ENCODE measurements at places on chromosomes 4 and X.

- no peak for DNase-seq
Measured at GRCh38 chr4:186298031-186298647, 32.1 kb downstream of the F11 start.

- no peak for DNase-seq
Measured at GRCh38 chr4:77465271-77465670, 140.3 kb upstream of the CXCL13 start.

DNA sequence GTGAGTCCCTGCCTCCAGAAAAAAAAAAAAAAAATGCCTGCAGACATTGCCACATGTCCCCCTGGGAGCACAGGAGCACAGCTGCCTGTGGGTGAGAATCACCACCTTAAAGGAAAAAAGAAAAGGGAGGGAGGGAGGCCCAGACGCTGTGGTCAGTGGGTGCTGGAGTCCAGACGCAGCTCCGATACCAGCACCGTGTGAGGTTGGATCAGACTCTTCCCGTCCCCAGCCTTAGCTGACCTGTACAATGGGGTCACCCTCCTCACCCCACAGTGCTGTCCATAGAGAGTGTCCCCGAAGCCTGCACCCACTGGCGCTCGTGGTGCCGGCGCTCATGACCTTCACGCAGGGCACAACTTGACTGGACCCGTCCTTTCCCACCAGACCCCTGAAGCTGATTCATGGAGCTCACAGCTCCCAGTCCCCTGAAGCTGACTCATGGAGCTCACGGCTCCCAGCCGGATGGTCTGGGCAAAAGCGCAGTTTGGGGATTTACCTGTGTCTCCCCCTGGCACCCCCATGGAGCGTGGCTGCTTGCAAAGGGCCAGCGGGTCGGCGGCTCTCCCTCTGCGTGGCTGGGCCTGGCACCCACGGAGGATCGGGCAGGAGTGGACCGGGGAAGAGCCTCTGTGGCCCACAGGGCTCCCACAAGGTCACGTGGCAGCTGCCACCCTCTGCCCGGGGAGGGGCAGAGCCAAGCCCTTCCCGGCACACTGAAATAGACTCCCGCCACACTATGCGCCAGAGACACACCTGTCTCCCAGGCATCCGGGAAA lies 31.4 kb downstream of the ABLIM2 start:
- no peak for DNase-seq

DNA sequence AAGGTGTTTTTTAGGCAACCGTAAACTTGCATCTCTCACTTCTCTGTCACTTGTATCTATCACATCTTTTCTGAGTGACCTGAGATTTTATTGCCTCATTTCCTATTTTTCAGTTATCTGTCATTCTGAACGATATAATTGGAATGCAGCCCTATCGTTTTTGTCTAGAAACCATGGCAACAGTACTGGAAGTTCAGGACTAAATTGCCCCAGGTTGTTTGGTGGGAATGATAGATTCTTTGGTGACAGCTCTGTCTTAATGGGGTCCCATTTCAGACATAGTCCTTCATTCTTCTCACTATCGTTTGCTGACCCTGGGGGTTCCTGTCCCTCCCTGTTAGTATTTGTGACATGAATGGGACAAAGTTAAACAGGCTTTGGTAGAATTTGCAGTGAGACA lies 267.7 kb upstream of the GALNT7 start:
- DNase-seq = no peak

DNA sequence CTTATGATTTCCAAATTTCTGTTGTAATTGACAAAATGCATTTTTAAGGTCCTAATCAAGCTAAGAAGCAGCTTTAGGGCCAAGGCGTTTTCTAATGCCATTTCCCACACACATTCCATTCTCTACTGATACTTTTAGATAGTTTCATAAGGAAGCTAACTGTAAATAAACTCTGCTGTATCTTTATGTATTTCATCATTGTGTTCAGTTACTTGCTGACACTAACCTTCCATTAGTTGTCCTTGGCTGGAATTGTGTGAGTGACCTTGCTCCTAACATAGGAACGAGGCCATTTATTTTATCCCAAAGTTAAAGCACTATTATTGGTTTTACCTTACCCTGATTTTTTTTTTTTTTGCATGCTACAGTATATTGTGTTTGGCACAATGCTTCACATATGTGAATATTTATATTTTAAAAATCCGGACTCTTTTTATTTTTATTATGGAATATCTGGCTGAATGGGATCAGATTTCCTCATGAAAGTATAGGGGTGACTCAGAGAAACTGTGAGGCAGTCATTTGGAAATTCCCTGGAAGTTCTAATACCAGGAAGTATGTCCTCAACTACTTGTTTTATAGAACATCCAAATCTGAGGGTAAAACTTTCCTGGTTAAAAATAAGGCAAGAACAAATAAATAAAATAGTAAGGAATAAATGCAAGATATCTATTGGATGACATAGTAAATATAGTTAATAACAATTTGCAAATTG lies 62.7 kb upstream of the SORBS2 start:
- no peak for DNase-seq

- DNase-seq = no peak
Measured at GRCh38 chrX:10892621-10893225, 218.4 kb upstream of the HCCS start.

- no peak for DNase-seq
Measured at GRCh38 chr4:184248216-184248615, 30.5 kb upstream of the ENPP6 start.

- DNase-seq = no peak
Measured at GRCh38 chrX:8179656-8180055, 8.6 kb upstream of the VCX2 start.

- DNase-seq = no peak
Measured at GRCh38 chr4:82790060-82790660, 8.4 kb downstream of the SCD5 start.

- DNase-seq = no peak
Measured at GRCh38 chr4:10188400-10189004, 71.9 kb upstream of the WDR1 start.

DNA sequence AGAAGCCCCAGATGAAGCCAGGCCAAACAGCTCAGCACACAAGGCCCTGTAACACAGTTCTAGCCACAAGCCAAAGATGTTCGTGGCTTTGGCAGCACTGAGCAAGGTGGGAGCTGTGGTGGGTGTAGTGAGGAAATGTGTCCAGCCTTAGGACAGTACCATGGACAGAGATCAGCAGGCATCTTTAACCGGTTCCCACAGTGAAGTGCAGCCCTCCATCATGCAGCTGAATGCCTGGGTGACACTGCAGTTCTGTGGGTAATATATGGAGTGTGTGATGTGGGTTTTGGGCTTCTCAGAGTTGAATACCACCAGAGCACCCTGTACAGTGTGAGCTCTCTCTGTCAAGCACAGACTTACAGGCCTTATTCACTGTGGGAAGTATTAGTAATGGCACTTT lies 6.0 kb upstream of the NEXMIF start:
- no peak for DNase-seq

DNA sequence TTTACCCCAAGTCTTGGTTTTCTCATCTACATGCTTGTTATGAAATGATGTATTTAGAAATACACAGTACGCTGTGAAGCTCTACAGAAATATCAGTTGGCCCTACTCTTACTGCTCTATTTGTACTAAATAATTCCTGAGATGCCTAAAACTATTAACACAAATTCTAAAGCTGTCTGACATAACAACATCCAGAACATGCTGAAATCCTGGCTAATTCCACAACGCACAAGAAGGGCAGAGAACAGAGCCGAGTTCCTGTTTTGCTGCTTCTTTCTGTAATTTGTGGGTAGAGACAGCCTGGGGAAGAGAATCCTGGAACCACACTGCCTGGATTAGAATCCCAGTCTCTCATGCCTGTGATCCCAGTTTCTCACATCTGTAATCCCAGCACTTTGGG lies 59.0 kb downstream of the ZNF827 start:
- no peak for DNase-seq

GRCh38 chr4:63965875-63966274 lies 443.4 kb downstream of the TECRL start:
- no peak for DNase-seq

DNA sequence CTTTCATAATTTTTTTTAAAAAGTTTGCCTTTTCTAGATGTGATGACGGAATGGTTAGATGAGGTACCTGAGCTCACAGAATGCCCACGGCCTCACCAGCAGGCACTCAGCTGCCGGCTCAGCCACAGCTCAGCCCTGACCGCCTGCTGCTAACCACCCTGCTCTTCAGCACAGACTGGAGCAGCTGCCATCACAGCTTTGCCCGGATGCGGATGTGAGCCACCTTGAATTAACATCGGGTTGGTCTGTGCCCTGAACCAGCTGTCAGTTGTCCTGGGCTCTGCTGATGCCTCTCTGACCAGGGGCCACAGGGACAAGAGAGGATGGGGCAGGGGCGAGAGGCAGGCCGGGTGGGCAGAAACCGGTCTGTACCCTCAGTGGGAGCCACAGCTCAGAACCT lies 93.3 kb downstream of the HMX1 start:
- DNase-seq = no peak

GRCh38 chrX:128634754-128635153 lies 582.6 kb upstream of the ACTRT1 start:
- no peak for DNase-seq

DNA sequence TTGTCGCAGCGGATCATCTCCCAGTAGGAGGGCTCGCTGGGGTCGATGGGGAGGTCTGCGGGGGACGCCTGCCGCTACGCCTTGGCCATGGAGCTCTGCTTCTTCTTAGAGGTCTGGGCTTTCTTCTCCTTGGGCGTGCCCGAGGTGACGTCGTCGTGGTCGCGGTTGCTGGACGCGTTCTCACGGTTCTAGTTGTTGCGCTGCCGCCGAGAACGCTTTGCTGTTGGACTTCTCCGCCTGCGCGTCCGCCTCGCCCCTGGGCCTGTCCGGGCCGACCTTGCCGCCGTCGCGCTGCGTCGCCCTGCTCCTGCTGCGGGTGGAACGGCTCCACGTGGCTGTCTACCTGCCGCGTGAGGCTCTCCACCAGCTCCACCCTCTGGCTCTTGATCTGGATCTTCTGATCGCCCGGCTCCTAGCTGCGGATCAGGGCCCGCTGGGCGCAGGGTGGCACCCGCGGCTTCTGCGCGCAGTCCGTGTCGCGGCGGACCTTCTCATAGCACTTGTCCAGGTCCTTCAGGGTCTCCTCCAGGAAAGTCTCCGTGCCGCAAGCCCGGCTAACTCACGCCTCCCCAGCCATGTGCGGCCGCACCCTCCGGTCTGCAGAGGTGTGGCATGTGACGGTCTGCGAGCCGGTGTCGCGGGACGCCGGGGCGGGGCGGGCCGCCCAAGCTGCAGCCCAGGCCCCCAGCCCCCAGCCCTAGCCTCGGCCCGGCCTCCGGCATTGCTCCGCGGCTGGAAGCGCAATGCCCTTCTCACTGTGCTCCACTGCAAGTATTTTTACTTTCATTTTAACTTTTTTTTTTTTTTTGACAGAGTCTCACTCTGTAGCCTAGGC lies 40.5 kb upstream of the OGT start:
- DNase-seq = peak; percentile 44

DNA sequence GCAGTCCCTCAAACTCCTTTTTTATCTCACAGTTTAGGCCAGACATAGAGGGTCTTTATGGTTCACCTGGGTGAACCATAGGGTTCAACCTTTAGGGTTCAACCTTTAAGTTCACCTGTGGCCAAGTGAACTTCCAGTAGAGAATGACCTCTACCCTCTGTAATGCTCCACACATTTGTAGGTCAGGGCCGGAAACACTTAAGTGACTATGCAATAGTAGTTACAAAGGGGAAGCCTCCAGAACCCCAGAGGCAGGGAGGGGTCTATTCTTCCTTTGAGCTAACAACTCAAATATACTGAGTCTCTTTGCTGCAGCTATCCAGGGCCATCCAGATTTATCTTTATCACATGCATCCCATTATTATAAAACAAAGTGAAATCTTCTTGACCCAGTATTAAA lies 100.0 kb downstream of the LARP1B start:
- DNase-seq = no peak

DNA sequence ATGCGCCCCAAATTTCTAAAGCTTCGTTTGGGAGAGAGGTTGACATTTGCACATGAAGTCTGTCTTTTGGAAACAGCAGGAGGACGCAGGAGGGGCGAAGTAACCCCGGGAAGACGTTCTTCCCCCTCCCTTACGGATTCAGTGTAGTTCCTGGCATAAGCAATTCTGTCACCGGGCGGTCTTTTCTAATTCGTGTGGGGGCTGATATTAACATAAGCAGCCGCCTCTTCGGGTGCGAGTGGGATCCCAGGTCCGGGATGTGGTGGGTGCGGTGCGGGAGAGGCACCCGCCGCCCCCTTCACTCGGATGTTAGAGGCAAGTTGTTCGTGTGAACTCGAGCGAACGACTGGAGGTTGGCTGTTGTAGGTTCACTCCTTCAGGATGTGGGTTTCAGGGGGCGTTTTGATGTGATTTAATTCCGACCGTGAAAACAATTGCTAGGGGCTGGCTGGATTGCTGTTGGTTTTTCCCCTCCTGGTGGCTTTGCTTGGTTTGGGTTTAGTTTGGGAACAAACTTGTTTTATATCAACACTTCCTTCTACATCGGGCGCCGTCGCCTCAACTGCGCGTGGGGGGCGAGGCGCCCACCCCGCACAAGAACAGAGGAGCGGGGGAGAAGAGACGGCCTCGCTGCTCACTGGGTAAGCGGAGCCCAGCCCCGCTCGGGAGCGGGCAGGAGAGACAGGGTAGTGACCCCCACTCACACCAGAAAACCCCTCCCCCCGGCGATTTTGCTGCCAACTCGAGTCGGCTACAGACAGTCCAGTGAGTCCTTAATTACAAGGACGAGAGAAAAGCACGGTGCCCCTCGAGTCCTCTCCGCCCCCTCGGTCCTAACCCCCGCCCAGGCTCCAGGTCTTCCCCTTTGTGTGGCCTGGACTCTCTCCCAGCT lies 2.9 kb upstream of the LEF1 start:
- DNase-seq = peak; percentile 53

- no peak for DNase-seq
Measured at GRCh38 chr4:111628437-111628836, 516.8 kb upstream of the FAM241A start.

DNA sequence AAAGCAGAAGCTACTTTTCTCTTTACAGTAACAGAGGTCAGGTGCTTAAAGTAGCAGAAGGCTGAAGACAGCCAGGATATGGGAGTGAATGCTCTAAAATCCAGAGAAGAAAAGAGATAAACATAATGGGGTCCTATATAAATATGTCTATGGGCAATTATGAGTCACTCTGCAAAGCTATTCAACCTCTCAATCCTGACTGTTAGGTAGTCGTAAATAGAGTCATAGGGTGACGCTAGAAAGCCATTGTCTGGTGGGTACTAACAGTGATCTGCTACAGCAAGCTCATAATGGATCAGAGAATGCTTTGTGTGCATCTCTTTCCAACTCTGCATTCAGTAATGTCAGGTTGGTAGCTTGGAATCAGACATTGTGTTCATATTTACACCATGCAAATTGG lies 53.5 kb upstream of the PDE5A start:
- DNase-seq = no peak

DNA sequence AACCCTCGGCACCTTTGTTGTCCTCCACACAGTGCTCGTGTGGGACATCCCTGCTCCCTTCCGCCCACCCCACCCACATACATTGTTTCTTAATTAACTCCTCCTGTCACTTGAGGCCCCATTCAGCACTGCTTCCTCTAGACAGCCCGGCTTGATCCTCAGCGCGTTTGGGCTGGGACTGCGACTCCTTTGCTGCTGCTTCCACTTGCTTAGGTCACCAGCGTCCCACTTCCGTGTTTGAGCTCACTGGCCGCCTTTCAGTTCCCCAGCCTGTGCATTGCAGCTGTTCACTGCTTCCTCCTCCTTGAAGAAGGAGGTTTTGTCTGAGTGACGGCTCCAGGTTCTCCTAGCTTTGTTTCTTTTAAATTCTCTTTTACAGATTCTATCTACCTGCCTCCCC lies 16.1 kb downstream of the RNF4 start:
- peak; percentile 68 for DNase-seq

Data from CD4-positive, alpha-beta T cell treated with Interleukin-2 at 100 ng/mL for 4 hours (primary cell).